ENCODE measurements at places on chromosomes 1 and 21.

DNA sequence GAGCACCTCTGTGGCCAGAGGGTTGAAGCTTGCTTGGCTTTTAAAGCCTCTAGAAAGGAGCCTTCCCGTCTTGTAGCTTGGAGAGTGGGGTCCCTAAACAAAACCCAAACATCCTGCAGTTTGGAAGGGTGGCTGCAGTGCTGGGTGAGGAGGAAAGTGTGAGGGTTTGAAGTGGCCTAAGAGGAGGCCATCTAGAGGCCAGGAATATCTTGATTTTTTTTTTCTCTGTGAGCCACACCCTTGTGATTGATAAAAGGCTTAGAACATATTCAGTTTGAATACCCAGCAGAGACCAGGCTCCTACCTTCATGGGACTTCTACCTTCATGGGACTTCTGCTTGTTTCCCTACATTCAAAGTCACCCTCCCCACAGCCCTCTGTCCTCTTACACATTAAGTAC lies 37.3 kb upstream of the PIGV start:
- DNase-seq = no peak

- no peak for DNase-seq
Measured at GRCh38 chr21:46150491-46151121, 4.8 kb downstream of the FTCD start.

GRCh38 chr1:234748713-234749112 lies 138.7 kb upstream of the IRF2BP2 start:
- DNase-seq = no peak

DNA sequence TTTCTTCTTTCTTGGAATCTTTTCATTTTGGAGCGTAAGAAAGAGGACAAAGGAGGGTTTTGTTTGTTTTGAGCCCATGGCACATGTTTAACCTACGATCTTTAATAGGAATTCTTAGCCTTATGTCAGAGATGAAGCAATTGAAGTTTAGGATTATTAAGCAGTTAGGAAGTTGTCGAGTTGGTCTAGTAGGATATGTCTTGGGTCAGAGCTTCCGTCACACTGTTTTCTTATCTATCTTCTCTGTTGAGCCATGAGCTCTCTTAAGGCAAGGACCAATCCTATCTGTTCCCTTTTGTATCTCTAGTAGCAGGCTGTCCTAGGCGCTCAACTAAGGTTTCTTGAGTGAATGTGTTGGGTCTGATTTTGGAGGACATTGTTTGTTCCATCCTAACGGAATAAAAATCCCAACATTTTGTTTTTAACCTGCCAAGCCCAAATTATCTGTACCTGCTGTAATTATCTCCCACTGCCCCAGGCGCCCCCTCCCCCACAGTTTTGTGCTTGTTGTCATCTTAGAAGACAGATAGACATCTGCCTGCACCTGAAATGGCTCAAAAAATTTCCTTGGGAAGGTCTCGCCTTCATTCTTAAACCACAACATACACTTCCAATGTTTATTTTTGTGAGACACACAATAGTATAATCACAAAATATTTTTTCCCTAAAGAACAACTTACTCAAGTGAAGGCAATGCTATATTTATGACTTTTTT lies 95.3 kb upstream of the GADD45A start:
- DNase-seq = no peak

- no peak for DNase-seq
Measured at GRCh38 chr21:20265707-20266440, 732.3 kb upstream of the NCAM2 start.

DNA sequence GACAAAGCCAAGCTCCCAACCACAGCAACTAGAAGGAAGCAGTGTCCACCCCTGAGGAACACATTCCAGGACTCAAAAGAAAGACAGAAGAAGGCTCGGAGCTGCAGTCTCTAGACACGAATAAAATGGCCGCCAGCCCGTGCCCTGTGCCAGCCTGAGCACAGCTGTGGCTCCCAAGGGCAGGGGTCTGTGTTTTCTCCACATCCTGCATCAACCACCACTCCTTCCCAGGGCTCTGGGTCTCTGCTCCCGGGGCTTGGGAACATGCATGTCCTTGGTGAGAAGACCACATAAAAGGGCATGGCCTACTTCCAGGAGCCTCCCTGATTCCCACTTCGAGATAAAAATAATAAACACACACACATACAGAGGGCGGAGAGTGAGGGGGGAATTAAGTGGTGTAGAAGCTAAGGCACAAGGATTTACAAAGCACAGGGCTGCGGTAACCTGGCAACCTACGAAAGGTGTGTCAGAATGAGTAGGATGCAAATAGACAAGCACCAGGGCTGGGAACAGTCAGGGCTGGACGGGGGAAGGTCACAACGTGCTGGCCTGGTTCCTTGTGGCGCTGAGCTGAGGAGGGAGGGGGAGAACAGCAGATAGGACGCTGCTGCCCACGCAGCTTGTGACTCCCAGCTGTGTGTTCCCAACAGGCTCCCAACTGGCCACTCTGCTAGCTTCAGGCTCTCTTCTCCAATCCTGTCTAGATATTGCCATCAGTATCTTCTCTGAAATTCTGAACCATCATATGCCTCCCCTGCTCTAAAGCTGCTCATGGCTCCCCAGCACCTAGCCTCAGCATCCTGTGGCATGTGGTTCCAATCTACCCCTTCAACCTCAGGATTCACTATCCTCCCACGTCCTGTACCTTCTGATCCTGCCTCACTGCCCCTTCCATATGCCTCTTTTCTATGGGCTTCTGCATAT lies 72.5 kb downstream of the CD34 start:
- DNase-seq = peak; percentile 39

DNA sequence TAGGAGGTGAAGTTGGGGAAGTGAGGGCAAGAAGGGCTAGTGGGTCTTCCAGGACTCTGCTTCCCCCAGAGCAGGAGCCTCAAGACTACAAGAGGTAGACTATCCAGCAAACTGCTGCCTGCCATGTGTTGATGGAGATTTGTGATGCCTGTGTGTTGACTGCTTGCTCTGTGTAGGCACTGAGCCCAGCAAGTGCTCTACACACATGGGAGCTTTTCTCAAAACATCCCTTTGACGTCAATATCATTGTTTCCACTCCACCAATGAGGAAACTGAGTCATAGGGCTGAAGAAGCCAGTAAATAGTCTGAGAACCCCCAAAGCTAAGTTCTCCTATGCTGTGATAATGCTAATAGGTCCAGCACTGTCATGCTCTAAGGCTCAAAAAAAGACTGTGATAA lies 207.2 kb upstream of the NFIA start:
- DNase-seq = no peak

DNA sequence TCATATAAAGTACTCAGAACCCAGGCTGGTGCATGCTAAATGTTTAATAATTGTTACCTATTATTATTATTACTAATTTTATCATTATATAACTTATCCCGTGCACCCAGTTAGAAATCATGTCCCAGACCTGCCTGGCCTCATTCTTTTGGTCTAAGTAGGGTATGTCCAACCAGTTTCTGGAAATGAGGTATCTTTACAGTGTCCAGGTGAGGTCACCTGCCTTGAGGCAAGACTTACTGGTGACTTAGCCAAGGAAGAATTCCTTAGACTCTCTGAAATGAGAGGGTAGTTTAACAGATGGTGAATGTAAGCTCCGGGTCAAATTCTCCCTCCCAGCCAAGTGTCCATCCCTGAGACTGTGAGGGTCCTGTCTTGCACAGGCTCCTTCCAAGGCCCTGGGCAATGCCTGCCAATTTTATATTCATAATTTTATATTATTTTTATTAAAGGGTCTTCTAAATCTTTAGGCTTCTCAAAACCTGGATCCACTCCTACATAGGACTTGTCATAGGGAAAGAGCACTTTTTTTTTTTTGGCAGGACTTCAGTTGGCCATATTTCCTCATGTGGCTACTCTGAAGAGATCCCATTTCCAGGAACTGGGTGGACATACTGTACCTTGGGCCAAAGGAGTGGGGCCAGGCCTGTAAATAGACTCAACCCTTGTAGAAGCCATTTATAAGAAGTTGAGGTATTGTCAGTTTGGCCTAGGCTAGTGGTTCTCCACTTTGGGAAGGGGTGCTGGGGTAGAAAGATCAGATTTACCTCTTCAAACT lies 96.7 kb upstream of the KCNA3 start:
- no peak for DNase-seq

DNA sequence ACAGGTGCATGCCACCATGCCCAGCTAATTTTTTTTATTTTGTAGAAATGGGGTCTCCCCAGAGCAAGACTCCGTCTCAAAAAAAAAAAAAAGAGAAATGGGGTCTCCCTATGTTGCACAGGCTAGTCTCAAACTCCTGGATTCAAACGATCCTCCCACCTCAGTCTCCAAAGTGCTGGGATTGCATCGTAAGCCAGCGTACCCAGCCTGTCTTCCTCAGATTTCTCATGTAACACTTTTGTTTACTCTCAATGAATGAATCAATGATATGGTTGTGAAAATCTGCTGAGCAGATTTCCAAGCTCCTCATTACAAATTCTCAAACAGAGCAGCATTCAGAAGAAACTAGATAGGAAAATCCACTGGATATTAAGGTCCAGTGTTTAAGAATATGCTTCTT lies 6.6 kb downstream of the CMPK1 start:
- DNase-seq = no peak

GRCh38 chr1:79304131-79304530 lies 297.6 kb upstream of the ADGRL4 start:
- DNase-seq = peak; percentile 39

DNA sequence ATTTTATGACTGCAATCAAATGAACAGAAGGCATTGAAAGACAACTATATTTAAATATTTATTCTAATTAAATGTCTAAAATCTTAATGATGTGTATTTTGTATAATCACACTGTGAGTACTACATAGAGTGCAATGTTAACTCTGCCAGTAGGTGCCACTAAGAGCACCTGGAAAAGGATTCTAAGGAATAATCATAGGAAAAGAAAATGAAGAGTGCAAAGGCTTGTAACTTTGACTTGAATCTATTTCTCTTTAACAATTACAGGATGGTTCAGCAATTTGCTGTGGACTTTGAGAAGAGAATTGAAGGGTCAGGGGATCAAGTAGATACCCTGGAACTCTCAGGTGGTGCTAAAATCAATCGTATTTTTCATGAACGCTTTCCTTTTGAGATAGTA lies 200.4 kb downstream of the DNM3 start:
- DNase-seq = peak; percentile 25

DNA sequence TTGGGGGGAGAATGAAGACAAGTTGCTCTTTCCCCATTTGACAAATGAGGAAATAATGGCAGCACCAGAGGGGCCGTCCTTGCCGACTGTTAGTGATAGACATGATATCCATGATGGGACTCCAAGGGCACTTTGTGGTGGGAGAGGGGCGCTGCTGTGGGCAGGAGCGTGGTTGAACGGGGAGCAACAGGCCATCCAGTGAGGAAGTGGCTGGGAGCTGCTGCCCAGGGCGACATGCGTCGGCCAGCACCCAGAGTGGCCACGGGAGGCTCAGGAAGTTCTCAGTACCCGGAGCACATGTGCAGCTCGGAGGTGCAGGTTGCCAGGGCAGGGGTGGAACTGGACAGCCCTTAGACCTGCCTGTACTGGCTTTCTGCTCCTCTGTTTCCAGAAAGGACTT lies 71.0 kb downstream of the SLC35F3 start:
- no peak for DNase-seq

GRCh38 chr1:63946866-63947491 lies 173.2 kb downstream of the ROR1 start:
- DNase-seq = no peak

- no peak for DNase-seq
Measured at GRCh38 chr1:3209201-3209600, 140.2 kb downstream of the PRDM16 start.

DNA sequence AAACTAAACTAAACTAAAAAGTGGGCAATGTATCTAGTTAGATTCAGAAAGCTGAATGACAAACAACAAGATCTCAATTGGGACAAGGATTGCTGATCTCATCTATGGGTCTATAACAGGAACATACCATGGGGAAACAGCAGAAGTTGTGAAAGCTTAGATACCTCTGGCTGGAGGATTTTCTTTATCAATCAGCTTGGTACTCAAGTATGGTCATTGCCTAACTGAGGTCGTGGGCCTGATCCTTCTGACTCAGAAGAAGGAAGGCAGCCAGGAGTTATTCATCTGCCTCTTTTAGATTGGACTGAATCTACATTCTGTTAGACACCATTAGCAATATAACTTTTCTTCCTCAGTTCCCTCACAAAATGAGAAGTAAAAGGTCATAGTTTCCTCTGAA lies 39.7 kb downstream of the DNTTIP2 start:
- DNase-seq = peak; percentile 81

DNA sequence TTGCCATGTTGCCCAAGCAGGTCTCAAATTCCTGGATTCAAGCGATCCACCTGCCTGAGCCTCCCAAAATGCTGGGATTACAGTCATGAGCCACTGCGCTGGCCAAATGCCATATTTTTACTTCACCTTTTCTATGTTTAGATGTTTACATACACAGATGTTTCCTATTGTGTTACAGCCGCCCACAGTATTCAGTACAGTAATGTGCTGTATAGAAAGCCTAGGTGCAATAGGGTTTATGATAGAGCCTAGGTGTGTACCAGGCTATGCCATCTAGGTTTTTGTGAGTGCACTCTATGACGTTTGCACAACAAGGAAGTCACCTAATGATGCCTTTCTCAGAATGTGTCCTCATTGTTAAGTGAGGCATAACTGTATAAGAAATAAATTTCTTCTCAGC lies 153.4 kb downstream of the CHRM3 start:
- no peak for DNase-seq

- DNase-seq = no peak
Measured at GRCh38 chr1:92792340-92792782, 7.5 kb upstream of the EVI5 start.

- no peak for DNase-seq
Measured at GRCh38 chr1:190192627-190193026, 285.0 kb downstream of the BRINP3 start.

All from HFFc6 (cell line).